ENCODE measurements at places on chromosomes 12 and 14.

- DNase-seq: no peak
Measured at GRCh38 chr14:68284834-68285233, 465.3 kb downstream of the RAD51B start.

DNA sequence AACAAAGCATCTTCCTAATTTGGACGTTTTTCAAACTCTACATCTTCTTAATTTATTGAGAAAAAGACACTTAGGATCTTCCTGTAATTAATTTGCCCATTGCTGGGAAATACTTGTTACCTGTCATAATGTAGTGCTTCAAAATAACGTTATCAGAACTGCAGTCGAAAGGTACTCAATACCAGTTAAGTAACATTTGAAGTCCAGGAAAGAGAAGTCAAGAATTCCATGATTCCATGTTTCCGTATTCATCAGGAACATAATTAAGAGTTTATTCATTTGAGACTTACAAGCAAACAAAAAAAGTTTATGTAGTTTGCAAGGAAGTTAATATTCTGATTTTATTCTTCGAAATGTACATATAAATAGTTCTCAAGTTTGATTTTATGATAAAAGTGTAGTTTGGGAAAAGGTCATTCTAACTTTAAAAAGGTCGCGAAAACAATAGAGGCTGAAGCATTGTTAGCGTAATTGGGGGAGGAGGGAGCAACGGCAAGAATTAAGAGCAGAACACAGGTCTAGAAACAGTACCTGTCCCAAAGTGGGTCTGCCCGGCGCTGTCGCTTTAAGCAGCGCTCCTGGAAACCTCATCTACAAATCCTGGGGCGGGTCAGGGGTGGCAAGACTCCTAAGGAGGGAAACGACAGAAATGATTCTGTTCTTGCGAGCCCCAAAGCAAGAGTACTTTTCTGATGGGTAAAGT, 1.2 kb upstream of the KCNMB4 start:
- DNase-seq: no peak

GRCh38 chr12:113802966-113803758, 163.0 kb downstream of the RBM19 start:
- no peak for DNase-seq

- no peak for DNase-seq
Measured at GRCh38 chr12:25825446-25825845, 133.0 kb upstream of the RASSF8 start.

DNA sequence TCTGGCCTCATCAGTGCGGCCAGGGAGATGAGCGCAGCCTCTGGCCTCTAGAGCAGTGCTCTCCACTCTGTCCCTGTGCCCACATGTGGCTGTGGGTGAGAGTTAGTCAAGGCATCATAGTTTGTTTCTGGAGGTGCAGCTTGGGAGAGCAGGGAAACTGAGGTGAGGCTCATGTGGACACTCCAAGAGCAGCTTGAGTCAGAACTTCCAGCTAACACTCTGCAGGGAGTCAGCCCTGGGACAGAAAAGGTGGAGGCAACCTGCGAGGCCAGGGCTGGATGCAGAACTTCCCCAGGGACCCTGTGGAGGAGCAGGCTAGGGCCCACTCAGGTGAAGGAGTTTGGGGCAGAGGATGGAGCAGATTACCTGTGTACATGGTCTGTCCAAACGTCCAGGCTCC, 10.8 kb downstream of the ISCA2 start:
- DNase-seq: no peak

- no peak for DNase-seq
Measured at GRCh38 chr12:62744551-62744950, 190.4 kb downstream of the PPM1H start.

GRCh38 chr14:21643407-21643806, 8.7 kb upstream of the OR10G2 start:
- no peak for DNase-seq

GRCh38 chr14:103820908-103821307, 26.5 kb downstream of the PPP1R13B start:
- DNase-seq: no peak

GRCh38 chr12:57896434-57897201, 44.7 kb upstream of the ATP23 start:
- DNase-seq: no peak

DNA sequence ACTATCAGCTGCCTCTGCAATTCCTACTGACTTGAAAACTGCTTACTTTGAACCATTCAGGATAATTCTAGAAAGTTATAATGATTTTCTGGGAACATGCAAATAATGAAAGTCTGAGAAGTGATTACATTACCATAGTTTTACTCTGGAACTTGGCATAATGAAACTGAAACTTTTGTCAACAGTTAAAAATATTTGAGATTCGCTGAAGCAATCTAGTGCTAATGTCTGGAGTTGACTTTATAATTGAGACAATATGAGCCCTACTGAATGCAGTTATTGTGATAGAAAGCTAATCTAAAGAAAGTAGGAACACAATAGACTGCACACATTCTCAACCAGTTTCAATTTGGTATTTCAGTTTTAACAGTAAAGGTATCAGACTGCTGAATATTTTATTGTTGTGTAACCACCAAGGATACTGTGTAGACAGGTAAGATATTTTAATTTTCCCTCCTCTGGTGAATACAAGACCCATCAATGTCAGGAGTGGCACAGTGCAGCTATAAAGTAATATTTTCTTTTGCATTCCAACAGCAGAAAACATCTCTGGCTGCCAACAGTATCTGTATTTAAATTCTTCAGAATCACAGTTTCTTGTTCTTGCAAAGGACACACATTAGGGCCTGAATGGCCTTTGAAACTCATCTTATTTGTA, 483.5 kb downstream of the ATP23 start:
- no peak for DNase-seq

DNA sequence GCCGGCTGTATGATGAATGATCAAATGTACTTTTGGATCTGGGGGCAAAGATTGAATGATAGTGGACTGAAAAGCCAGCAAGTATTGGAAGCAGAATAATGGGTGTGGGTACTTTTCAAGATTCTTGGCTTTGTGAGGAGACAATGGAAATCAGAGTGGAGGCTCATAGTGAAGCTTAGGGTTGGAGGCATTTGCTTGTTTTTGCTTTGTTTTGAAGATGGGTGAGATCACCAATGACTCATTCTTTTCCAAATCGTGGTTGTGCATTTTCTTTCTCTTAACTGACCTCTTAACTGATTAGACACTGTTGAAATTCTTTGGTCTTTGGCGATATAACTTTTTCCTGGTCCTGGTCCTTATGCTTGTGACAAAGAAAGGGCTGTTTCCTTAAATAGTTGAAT, 54.4 kb downstream of the PELI2 start:
- DNase-seq: no peak

- DNase-seq: no peak
Measured at GRCh38 chr12:52926596-52927234, 21.8 kb upstream of the KRT8 start.

DNA sequence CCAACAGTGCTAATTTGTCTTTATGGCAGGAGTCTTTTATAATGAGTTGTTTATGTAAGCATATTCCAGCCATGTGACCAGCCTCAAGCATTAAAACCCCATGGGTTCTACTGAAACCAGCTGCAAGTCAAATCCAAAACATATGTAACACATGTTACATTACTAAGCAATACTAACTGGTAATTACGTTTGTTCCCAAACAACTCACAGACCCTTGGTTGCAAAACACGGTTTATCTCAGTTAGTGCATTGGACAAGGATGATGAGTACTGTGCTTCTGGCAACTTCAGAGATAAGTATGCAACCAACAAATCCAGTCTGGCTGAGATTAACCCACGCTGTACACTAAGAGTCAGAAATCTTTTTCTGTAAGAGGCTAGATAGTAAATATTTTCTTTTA, 110.1 kb upstream of the FAR2 start:
- no peak for DNase-seq

DNA sequence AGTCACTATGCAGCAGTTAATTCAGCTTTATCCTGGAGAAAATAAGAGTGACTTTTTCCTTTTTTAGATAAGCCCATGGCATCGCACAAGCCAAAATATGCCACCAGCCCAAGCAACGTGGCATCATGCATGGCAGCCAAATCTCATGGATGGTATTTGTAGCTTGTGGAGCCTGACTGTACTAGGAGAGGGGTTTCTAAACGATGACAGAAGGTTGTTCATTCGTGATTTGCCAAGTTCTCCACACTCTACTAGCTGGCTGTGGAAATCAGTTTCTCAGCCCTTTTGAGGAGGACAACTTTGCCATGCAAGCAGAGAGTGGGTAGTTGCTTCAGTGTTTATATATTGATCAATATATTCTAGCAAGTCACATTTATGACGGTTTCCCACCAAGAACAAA, 41.4 kb upstream of the ATXN2 start:
- DNase-seq: no peak

- no peak for DNase-seq
Measured at GRCh38 chr14:24130380-24130716, at the start of gene FITM1. TSS of gene FITM1 (plus strand) at chr14:24130659. CDS start at chr14:24131564, 905 bp downstream.

DNA sequence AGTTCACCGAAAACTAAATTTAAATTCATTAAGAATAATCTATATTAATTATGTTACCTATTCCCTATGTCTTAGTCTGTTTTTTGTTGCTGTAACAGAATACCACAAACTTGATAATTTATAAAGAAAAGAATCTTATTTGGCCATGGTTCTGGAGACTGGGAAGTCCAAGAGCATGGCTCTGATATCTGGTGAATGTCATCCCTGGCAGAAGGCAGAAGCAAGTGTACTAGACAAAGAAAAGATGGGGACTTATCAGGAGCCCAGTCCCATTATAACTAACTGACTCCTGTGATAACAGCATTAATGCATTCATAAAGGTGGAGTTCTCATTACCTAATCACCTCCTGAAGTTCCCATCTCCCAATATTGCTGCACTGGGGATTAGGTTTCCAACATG, 33.3 kb upstream of the BCAT1 start:
- no peak for DNase-seq

DNA sequence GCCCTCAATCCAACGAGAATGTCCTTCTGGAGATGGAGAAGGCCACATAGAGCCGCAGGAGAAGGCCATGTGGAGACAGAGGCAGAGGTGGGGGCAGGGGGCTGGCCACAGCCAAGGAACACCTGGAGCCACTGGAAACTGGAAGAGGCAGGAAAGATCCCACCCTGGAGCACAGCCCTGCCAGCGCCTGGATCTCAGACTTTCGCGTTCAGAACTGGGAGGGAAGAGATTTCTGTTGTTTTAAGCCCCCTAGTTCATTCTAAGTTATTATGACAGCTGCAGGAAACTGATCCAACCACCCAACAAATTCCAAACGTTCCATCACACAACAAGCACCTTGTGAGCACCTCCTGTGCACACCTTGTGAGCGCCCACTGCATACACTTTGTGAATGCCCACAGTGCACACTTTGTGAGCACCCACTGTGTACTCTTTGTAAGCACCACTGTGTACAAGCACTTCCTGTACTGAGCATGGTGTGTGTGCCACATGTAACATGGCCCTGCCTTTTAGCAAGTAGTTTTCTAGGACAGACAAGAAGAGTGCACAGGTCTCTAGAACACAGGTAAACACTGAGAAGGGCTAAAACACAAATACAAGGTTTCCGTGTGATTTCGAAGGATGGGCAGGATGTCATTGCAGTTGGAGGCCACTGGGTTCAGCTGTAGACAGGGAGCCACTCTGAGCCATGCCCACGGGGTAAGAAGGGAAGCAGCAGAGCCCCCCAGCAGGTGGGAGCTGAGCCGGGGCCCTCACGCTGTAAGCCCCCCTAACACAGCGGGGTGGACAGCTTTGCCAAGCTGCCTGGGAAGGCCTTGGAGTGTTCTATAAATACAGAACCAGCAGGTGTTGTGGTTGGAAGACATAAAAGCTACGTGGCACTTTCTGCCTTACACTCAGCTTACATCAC, 15.4 kb downstream of the RIMBP2 start:
- DNase-seq: no peak

GRCh38 chr12:1279050-1279449, 288.0 kb downstream of the ERC1 start:
- no peak for DNase-seq

All from activated T-cell treated with anti-CD3 and anti-CD28 coated beads for 48 hours (primary cell).